ENCODE measurements at places on chromosomes 7 and 10. TPM values are rescaled to one million over a fixed set of nuclear protein-coding genes. Genes with fewer than 3 reads are reported as not detected.

BHLHA15 gene
- total RNA-seq = not detected

HOXA5 gene
- total RNA-seq = 15.8 TPM

BICC1 gene
- total RNA-seq = 24.9 TPM

SCART1 gene
- 1.3 TPM for total RNA-seq

ARHGAP22 gene
- 9.1 TPM for total RNA-seq

CPA4 gene
- not detected for total RNA-seq

Measured in esophagus muscularis mucosa (tissue), 4 donors.